HAP-1 (cell line): ENCODE measurements at places on chromosomes 7 and 10.

GRCh38 chr10:124086787-124087671, 6.4 kb downstream of the CHST15 start:
- no peak for DNase-seq

DNA sequence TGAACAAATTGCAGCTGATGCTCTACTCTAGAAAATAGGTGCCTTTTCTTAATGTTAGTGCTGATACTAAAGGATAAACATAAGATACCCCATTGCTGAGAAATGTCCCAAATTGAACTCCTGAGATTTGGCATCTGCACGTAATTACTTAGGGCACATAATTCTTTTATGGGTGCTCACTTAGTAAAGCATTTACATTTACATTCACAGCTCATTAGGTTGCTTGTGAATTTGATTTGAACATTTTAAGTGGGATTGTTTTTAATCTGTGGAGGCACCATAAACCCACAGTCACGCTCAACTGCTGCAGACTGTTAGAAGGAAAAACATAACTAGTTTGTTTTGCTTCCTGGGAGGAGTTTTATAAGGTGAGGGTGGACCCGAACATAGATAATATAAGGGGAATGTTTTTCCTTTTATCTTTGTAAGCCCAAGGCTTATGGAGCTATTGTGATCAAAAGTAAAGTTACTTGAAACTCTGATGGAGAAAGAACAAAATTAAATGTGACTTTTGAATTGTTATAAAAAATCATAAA, 560.8 kb downstream of the REEP3 start:
- no peak for DNase-seq

GRCh38 chr10:77835669-77836086, 90.9 kb downstream of the DLG5 start:
- DNase-seq, result no peak

DNA sequence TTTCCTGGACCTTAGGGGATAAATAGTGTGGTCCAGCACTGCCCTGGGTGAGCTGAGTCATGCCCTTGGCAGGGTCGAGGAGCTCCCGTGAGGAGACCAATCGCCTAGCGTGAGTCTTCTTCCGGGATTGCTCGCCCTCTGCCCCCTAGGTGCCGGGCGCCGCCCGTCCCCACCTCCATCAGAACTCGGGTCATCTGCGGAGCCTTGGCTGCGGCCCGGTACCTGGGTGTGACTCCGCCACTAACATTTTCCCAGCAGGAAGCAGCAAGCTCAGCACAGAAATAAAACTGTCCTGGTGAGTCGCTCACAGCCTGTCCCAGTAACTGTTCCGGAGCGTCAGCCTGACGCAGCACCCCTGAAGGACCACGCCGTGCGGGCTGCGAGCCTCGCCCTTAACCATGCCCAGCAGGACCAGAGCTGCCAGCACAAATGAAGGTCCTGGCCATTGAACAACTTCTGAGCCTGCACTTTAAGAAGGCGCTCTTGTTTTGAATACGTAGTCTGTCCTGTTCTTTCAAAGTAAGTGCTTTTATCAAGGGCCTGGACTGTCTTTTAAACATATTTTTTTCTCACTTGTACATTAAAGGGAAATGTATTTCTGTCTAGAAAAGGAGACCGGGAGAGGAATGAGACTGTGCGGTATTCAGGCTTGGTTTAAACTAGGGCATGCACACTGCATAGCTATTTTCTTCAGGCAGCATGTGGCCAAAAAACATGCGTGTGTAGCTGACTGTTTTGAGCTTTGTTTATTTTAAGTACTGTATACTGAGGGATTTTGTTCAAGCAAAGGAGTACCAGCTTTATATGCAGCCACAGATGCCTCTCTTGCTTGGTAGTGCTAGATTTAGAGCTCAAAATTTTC, 136.7 kb downstream of the HECW1 start:
- no peak for DNase-seq

DNA sequence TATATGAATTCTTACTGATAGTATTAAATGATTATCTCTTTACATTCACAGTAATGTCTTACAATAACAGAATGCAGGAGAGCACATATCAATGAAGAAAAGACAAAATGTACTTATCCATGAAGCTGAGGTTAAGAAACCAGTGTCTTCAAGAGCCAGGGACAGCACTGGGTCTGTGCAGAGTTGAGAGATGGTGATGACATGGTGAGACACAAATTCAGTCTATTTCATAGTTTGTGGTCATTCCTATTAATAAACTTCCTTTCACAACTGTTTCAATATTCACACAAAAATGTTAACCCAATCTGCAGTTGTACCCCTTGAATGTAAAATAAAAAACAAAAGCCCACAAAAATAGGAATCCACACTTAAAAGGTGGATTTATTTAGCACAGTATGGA, 5.3 kb upstream of the MAGI2 start:
- DNase-seq, result no peak

- DNase-seq, result no peak
These were observed 198.1 kb downstream of the ADARB2 start for GRCh38 chr10:1539216-1539615.

GRCh38 chr7:101161692-101162471, 3.5 kb downstream of the VGF start:
- no peak for DNase-seq

GRCh38 chr7:47648275-47648925, 66.5 kb upstream of the TNS3 start:
- no peak for DNase-seq

DNA sequence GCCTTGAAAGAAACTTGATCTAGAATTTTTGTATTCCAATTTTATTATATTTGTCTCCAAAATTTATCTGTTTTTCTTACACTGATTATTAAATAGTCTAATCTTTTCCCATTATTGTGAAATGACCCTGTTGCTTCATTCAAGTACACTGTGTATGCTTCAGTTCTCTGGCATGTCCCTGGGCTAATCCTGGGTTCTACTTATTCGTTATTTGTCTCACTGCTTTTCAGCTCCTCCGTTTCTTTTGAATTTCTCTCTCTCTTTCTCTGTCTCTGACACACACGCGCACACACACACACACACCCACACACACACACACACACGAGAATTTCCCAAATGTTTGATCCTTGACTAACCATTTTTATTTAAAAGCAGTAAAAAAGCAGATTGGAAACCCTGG, 768.6 kb downstream of the NRG3 start:
- no peak for DNase-seq

- no peak for DNase-seq
These were observed 25.7 kb upstream of the PRSS37 start for GRCh38 chr7:141866974-141867373.

DNA sequence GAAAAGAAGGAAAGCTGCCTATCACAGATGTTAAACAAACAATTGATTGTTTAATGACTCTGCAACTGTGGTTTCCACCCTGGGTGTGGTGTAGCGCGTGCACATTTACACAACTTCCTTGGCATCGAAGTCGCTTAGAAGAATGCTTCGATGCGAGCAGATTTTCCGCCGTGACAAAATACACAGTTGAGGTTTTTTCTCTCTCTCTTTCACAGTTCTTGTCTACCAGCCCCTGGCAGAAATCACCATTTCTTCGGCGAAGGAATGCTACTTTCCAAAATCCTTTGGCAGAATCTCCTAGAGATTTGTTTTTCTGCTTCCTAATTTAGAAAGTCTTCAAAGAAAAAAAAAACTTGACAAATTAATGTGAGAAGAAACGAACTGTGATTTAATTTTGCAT, 70.7 kb upstream of the C1QL3 start:
- DNase-seq, result no peak

GRCh38 chr10:13944823-13945222, 358.1 kb downstream of the PRPF18 start:
- DNase-seq, result no peak

GRCh38 chr10:69411476-69411875, 5.2 kb downstream of the TACR2 start:
- DNase-seq, result no peak

GRCh38 chr10:29841724-29842649, 207.2 kb upstream of the SVIL start:
- peak; percentile 9 for DNase-seq

DNA sequence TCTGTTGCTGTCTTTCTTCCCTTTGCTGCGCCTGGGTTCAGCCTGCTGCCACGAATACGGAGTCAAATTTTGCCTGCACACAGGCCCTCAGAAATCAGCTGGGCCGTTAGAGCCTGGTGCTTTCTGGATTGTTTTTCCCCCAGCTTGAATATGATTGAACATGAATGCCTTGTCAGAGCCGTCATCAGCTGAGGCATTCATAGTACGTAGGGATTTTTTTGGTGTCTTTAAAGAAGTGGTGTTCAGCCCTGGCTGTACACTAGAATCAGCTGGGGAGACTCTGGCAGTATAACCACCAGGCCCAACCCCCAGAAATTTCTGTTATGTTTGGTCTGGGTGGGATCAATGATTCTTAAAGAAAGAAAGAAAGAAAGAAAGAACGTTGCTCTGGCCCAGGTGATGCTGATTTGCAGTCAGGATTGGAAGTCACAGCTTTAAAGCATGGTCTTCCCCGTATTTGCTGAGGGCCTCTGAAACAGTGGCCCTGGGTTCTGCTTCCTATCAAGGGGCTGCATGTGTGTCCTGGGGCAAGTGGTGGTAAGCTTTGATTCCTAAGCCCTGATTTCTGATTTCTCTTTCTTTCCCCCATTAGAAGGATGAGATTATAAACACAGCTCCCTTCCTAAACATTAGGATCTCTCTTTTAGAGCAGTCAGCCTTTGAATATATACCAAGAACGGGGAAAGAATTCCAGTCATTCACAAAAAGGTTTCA, 24.7 kb downstream of the NUB1 start:
- no peak for DNase-seq

GRCh38 chr7:77442636-77443035, 26.5 kb upstream of the GSAP start:
- no peak for DNase-seq

DNA sequence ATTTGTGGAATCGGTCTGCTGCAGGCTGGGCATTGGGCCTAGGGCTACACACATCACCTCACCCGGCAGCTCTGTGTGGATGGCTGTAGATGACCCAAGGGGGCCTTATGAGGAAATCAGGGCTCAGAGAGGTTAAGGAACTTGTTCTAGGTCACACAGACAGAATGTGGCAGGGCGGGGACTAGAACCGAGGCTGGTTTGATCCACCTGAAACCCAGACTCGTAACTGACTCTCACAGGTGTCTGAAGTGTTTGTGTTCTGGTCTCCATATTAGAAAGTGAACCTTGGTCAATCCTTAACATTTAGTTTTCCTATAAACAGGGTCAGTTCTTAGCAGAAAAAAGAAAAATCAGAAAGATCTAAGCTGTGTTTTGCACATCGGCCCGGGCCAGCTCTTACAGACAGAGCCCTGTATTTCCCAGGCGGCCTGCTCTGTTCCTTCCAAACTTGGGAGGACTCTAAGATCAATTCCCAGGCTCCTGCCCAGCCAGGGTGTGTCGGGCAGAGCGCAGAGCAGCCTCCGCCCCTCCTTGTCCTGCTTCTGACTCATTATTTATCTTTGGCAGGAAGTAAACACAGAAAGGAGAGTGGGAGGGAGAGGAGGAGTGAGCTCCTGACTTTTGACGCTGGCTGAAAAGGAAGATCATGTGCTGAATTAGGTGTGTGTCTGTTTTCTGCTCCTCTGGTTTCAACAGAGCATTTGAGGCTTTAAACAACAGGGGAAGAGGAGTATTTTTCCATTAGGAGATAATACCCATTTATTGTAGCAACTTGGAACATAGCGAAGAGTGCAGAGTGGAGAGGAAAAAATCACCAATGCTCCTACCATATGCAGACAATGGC, 74.1 kb downstream of the TACC2 start:
- peak; percentile 68 for DNase-seq

- no peak for DNase-seq
These were observed 61.3 kb downstream of the ZNF22 start for GRCh38 chr10:45061982-45062381.

DNA sequence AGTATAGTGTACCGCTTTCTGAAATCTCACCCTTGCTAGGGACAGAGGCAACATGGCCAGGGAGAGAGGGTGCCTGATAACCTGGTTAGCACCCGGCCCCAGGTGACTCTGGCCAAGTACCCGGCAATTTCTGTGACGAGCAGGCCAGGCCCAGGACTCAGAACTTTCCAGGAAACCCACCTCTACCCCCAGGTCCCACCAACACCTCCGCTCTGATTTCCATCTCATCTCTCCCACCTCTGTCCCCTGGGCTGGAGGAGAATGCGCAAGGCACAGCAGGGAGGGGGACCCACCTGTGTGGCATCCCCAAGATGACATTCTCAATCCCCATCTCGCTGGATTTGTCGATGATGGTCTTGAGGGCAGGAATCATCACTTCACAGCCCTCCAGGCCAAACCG, 11.6 kb downstream of the OGDHL start:
- no peak for DNase-seq

DNA sequence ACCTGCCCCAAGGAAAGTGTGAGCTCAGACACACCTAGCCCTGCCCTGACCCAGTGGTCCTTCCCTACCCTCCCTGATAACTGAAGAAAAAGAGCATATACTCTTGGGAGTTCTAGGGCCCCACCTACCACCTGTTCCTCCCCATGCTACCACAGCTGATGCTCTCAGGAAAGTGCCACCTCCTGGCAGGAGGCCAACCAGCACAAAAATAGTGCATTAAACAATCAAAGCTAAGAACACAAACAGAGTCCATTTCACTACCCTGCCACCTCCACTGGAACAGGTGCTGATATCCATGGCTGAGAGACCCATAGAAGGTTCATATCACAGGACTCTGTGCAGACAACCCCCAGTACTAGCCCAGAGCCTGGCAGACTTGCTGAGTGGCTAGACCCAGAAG, 288.6 kb upstream of the PHF14 start:
- no peak for DNase-seq

- no peak for DNase-seq
These were observed 3.5 kb downstream of the CYTH3 start for GRCh38 chr7:6268907-6269306.

DNA sequence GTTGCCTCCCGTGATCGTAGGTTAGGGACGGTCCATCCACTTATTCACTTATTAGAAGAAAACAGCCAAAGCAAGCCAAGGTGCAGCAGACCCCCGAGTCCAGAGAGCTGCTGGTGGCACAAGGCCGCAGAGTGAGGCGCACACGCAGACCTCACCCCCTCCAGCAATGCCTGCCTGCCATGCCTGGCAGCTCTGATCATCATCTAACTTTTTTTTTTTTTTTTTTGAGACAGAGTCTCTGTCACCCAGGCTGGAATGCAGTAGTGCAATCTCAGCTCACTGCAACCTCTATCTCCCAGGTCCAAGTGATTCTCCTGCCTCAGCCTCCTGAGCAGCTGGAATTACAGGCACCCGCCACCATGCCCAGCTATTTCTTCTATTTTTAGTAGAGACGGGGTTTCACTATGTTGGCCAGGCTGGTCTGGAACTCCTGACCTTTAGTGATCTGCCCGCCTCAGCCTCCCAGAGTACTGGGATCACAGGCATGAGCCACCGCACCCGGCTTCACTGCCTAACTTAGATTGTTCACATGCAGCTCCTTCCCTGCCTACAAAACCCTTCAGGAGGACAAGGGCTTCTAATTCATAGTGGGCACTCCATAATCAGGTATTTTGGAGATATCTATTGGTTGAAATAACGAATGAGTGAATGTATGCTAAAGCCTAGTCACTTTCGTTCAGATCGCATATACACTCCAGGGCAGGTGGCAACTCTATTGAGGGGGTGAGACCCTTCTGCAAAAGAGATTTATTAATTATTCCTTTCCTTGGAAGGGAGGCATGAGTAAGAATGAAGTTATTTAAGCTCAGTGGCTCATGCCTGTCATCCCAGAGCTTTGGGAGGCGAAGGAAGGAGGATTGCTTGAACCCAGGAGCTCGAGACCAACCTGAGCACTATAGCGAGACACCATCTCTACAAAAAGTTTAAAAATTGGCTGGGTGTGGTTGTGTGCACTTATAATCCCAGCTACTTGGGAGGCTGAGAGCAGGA, 15.9 kb downstream of the TRIM56 start:
- DNase-seq, result no peak

- DNase-seq, result no peak
These were observed 70.0 kb downstream of the PRKG1 start for GRCh38 chr10:51144161-51144781.

GRCh38 chr7:140222814-140223213, 46.0 kb upstream of the KDM7A start:
- DNase-seq, result no peak
